Activated CD4-positive, alpha-beta T cell treated with anti-CD3 and anti-CD28 coated beads, Interleukin-2, amount 50 U/mL, for 48 hours (primary cell): ENCODE measurements at places on chromosomes 4 and X.

- DNase-seq: peak; percentile 58
Measured at GRCh38 chrX:135740681-135741149, 27.3 kb downstream of the CT45A1 start.

DNA sequence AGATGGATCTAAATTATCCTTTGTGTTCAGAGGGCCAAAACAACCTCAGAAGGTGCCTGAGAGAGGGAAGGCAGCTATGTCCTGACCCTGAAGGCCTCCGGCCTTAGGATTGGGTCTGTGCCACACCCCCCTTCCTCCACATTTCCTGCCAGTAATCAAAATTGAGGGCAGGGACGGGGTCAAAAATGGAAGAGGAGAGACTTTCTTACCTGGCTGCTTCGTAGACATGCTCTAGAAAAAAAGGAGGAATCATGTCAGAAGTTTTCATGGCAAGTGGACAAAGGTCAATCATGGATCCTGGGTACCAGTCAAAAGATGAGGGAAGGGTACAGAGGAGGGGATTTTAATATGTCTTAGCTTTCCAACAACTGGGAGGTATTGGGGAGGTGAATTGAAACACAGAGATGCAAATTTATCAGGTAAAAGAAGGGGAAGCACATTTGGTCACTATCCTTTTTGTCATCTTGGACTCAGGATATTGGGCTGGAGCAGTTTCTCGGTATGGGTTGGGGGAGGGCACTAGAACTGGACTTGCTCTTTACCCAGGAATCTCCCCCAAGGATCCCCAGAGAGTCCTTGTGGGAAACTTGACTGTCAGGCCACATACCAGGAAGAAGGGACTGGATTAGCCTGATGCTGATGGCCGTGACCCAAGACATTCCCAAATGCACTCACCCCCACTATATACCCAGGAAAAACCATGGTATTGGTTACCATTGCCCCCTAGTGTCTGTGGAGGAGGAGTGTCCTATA, 17.1 kb downstream of the VSIG4 start:
- DNase-seq: no peak

DNA sequence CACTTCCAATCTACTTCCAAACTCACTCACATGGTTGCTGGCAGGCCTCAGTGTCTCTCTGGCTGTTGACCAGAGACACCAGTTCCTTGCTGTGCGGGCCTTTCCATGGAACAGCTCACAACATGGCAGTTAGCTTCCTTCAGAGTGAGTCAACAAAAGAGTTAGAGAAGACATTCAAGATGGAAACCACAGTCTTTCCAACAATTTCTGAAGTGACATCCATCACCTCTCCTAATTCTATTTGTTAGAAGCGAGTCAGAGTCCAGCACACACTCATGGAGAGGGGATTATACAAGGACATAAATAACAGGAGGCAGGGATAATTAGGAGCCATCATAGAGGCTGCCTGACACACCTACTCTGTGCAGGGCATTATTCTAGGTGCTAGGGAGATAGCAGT, 62.5 kb upstream of the TMEM164 start:
- no peak for DNase-seq

- DNase-seq: no peak
Measured at GRCh38 chrX:47540754-47541538, 20.1 kb upstream of the ARAF start.

GRCh38 chr4:81408341-81408740, 63.4 kb downstream of the RASGEF1B start:
- DNase-seq: no peak

DNA sequence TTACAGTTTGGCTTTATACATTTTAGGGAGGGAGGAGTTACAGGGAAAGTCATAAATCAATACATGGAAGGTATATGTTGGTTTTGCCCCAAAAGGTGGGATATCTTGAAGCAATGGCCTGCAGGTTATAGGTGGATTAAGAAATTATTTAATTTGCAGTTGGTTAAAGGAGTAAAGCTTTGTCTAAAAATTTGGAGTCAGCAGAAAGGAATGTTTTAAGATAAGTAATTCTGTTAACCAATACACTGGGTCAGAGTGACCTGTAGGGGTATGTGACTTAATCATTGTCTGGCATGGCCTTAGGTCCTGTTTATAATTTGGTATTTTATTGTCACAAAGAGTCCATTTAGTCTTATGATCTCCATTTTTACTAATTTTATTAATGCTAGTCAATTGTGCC, 115.0 kb downstream of the AGTR2 start:
- DNase-seq: no peak

DNA sequence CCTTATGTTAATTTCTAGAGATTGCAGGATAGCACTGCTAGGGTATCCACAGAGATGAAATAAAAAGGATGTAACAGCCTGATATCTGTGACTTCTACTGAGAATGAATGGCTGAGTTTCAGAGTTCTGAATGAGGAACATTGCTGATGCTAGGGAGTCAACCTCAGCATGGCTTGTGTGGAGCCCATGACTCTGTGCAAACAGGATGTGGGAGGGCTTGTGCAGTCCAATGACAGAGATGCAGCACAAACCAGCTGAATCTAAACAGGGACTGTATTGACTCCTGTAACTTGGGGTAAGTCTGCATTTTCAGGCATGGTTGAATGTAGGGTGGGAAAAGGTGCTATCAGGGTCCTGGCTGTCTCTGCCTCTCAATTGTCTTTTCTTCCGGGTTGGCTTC, 5.3 kb upstream of the RASL11B start:
- no peak for DNase-seq

- DNase-seq: peak; percentile 3
Measured at GRCh38 chrX:133923113-133923512, 62.3 kb downstream of the GPC3 start.

DNA sequence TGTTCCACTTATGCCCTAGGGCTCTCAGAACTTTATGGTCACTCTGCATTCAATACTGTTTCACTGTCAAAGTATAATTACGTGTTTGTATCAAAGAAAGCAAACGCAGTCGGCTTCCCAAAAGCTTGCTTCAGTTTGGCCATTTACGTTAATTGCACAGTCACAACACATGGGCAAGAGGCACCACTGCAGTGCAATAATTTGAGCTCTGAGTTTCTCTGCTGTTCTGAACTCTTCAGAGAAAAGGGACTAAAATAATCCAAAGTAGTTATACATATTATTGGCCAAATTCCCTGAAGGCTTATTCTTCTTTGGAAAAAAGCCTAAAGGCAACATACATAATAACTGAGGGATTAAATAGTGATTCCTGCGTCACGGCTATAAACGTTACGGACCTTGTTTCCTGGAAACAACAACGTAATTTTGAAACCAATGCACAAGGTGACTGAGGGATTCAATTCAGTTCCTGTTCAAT, 51.3 kb downstream of the RNF150 start:
- DNase-seq: no peak

- DNase-seq: no peak
Measured at GRCh38 chr4:1492651-1493539, 86.7 kb upstream of the NKX1-1 start.

- no peak for DNase-seq
Measured at GRCh38 chrX:19874391-19875049, 12.9 kb downstream of the SH3KBP1 start.

DNA sequence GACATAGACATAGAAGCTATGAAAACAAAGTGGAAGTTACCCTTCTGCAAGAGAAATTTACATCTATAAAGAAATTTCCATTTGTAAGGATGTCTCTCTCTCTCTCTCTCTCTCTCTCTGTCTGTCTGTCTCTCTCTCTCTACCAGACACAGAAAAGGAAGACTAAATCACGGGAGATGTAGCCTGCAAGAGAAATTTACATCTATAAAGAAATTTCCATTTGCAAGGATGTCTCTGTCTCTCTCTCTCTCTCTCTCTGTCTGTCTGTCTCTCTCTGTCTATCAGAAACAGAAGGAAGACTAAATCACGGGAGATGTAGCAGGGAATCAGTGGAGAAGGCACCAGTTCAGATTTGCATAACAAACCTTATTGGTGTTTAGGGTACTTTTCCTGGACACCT, 65.6 kb upstream of the CTSO start:
- DNase-seq: no peak

DNA sequence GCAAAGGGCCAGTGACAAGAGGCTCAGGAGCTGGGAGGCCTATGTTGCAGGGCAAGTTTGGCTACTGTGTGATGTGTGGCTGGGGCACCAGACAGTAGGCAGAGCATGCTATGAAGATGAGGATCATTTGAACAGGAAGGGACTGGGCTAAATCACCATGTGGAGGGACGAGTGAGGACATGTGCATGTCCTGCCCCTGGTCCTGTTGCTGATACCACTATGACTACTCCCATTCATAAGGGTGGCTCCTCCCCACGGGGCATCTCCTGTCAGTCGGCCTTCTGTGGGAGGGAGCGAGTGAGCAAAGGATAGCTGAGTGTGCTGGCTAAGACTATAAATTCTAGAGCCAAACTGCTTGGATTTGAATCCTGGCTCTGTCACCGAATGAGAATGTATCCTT, 139.2 kb downstream of the TMEM164 start:
- no peak for DNase-seq

GRCh38 chrX:20863649-20864048, 510.6 kb upstream of the CNKSR2 start:
- DNase-seq: no peak

DNA sequence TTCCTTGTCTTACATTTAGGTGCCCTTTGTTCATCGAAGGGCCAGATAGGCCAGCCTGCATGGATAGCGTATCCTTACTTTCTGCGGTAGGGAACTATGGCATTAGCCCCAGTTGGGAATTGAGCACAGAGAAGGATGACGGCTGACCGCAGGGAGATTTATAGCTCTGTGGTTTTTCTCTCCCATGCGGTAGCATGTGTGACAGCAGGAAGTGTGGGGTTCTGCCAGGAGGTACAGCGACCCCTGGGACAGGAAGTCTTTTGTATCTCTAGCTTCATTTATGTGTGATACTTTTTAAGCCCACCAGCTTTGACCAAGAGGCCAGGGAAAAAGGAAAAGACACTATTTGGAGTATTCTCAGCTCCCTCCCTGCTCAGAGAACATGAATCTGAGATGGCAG, 33.1 kb downstream of the GAB3 start:
- DNase-seq: no peak
